ENCODE measurements at places on chromosomes 2 and 18.

DNA sequence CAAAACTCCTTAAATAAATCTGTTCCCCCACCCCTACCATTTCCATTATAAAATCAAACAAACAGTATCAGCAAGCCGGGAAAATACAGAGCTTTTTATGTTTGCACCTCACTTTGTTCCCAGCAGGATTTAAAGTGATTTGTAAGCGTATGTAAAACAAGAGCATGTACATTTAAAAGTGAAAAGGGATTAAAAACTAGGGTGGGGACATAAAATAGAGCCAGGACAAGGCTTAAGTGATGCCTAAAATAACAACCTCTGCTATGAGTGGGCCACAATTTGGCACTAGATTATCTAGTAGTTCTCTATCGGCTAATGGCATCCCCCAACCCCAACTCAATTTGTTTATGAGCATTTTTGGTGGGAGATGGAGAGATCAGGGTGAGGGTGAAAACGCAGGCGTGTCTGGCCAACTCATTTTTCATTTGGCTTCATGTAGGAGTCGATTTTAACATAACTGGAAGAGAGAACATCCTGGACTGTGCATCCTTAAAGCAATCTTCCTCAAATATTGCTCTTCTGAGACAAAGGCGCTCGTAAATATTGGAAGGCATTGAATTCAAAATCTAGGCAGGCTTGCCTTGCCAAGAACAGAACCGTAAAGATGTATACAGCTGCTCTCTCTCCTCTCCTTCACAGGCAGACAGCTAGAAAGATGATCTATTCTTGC lies 34.5 kb upstream of the TSPYL6 start:
- no peak for DNase-seq

DNA sequence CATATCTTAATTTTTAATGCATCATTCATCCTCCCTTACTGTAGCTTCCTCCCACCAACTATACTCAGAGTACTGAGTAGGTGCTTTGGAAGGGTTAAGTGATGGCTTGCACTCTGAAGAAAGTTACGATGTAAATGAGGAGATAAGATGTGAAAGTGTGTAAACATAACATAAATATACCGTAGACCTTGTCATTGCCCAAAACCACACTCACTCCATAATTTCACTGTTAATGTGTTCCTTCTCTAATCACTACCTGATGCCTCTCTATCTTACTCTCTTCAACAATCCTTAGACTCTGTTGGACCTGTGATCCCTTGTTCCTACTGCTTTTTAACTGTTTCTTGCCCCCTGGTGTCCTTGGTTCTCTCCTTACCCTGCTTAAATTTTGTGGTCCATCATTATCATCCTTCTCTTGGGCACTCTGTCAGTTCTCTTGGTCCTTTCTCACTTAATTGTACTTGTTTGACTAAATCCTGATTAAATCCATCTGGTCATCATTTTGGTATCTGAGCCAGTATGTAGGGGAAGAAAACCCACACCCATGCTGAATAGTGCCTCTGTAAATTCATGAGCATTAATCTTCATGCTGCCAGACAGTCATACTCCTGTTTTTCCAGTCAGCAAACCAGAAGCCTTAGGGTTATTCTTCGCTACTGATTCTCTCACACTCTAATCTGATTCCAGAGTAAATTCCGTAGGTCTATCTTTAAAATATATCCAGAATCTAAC lies 45.0 kb downstream of the PMS1 start:
- no peak for DNase-seq

DNA sequence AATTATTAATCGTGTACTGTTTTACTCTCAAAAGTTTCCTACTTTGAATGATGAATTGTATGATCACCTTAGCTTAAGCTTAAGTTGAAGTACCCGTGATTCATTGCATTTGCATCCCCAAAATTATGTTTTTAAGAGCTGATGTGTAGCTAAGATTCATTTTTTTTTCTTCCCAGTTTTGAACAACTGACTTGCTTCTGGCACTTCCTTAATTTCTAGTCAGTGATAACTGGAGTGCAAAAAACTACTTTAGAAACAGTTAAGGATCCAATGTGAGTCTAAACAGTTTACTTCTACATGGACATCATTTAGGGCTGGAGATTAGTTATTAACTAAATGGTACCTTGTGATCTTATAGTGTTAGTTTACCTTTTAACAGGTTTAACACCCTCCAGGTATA lies 124.0 kb upstream of the CAVIN2 start:
- DNase-seq = no peak

DNA sequence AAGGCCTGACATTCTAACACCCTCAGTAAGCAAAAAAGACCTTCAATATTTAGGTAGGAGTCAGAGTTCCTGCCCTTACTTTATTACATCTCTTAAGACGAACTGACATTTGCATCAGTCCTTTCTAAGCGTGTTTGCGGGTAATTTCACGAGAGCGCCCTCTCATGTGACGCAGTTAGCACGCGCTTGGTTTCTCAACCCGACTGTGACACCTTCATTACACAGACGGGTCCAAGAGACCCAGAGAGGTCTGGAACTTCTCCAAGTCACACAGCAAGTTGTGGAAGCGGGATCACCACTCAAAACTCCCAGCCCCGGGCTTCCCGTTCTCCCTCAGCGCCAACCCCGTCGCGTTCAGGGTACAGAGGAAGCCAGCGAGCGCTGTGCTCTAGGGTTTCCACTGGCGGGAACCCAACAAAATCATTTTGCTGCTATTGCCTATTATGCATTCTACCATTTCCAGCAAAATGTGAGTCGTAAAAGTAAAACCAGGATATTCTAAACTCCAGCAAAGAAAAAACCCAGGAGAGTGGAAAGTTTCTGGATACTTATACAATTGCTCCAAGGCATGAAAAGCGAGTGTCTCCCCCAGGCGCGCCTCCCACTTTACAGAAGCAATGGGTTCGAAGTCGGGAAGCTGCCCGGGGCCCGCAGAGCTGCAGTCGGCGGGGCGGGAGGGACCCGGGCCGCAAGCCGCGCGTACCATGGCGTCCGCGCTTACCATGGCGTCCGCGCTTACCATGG lies 601 bp downstream of the ENOSF1 start:
- peak; percentile 13 for DNase-seq

DNA sequence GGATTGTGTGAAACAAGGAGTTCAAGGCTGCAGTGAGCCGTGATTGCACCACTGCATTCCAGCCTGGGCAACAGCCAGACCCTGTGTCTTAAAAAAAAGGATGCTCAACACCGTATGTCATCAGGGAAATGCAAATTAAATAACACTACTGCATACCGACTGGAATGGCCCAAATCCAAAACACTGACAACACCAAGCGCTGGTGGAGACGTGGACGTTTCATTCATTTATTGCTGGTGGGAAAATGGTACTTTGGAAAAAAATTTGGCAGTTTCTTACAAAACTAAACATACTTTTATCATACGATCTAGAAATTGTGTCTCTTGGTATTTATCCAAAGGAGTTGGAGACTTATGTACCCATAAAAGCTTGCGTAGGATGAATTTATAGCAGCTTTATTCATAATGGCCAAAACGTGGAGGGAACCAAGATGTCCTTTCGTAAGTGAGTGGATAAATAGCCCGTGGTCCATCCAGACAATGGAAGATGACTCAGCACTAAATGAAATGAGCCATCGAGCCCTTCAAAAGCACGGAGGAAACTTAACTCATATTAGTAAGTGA lies 24.2 kb downstream of the NEU4 start:
- DNase-seq = no peak

DNA sequence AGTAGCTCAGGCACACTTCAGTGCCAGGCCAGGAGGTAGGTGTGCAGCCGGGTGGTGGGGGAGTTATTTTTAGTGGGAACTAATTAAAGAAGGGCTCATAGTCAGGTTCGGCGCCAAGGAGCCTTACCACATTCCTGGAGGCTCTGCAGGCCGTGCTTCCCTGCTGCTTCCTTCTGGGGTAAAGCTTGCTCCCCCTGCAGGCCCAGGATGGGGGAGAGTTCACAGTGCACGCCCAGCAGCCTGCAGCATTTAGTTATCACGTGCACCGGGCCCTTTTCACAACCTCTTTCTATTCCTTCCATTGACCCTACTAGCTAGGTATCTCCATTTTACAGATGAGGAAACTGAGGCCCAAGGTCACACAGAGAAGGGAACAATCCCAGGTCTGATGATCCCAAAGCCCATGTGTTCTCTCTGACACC lies 2.5 kb downstream of the KCNF1 start:
- DNase-seq = no peak

DNA sequence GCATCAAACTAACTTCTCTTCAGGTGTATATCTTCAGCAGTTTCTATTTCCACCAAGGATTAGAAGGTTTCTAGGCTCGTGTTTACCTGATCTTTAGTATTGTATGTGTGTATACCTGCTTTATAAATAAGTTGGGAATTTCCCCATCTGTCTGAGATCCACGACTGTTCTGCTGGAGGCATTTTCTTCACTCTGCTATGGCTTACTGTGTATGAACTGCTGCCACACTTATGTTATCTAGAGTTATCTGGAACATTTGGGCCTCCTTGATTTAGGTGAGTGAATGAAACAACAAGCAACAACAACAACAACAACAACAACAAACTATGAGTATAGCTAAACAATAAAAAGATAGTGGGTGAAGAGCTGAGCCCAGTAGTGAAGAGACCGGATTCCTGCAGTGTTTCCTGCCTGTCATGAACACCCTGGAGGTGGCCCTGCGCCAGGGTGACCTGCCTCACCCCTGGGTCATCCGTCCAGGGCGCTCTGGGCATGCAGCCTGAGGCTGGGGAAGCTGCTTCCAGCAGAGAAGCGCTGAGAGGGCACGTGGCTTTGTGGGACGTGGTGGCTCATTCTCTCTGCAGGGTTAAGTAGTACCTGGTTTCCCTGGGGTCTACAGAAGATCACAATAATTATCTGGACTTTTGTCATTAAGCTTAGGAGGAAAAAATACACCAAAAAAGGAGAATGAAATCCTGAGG lies 56.1 kb upstream of the GATA6 start:
- DNase-seq = no peak

- no peak for DNase-seq
Measured at GRCh38 chr2:76197842-76198448, 487.2 kb upstream of the GCFC2 start.

- DNase-seq = no peak
Measured at GRCh38 chr18:13246591-13246990, 28.0 kb downstream of the LDLRAD4 start.

DNA sequence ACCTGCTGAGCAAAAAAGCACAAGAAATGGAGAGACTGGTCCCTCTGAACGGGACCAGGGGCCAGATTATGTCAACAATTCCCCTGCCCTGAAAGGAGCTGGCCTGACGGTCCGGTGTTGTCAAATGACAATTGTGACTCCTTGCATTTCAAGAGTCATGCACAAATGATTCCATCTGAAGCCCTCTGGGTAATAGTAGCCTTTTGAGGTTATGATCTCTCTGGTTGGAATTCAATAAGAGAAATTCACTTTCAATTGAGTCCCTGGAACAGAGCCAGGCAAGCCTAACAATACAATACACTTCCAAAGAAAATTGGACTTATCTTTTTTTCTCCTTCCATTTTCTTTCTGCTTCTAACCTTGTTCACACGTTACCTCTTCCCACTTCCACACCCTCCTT lies 116.9 kb downstream of the C1D start:
- DNase-seq = no peak

DNA sequence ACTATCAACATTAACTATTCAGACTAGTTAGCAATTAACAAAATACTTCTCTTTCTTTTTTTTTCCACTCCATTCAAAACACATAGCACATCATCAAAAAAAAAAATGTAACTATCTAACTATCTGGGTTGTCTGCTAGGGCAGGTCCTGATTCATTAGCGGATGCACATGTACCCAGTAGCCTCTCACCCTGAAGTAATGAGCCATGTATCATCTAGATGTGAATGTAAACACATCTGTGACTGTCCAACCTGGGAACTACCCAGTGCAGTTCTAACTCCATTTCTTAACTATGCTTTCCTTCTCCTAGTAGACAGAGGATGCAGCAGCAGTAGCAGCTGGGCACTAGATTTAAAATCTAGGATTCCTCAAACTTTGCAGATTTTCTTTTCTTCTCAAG lies 183.1 kb upstream of the PIK3C3 start:
- no peak for DNase-seq

DNA sequence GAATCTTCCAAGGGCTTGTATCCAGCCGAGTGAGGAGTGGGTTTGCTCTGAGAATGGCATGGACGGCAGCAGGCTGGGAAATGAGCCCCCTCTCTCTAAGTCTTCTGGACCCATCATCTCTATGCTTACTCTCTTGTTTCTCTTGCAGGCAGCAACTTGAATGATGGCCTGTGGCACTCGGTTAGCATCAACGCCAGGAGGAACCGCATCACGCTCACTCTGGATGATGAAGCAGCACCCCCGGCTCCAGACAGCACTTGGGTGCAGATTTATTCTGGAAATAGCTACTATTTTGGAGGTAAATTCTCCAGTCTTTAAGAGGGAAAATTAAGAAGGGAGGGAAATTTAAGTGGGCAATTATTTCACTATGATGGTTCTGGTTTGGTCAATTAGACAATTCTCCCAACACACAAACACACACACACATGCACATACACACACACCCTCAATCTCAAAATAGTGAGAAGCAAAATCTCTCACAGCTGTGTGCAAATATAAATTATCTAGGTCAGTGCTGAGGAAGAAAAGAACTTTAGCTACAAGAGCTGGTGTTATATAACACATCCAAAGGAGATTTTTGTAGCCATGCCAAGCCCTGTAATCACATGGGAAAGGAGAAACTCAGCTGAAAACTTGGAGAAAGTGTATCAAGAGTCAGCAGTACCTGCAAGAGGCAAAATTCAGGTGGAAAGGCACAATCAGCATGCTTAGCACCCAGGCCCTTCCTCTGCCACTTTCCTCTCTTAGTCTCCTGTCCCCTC lies 499.2 kb downstream of the CNTNAP5 start:
- no peak for DNase-seq

DNA sequence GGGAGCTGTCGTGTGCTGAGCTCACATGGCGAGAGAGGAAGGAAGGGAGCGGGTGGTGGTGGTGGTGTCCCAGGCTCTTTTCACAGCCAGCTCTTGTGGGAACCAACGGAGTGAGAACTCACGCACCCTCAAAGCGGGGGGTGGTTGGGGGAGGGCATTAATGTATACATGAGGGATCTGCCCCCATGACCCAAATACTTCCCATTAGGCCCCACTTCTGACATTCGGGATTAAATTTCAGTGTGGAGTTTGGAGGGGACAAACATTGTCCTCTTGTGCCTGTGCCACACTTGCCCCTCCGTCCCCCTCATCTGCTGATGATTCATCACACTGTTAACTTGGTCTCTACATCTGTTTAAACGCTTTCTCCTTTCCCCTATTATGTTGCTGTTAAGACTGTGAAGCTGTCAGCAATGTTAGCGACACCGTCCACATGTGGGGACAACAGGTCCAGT lies 22.5 kb downstream of the INPP4A start:
- DNase-seq = no peak

- DNase-seq = no peak
Measured at GRCh38 chr2:109355192-109355843, 226.3 kb downstream of the SH3RF3 start.

DNA sequence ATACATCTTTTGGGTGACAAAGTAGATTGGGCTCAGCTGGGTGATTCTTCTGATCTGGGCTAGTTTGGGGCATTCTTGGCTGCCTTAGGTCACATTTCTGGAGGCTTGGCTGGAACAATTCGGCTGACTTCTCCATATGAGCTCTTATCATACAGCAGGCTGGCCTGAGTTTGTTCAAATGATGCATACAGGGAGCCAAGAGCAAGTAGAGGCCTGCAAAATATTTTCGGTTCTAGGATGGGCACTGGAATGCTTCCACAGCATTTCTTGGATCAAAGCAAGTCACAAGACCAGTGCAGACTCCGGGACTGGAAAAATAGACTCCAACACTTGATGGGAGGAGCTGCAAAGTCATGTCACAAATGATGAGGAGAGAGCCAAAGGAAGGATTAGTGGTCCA lies 98.4 kb downstream of the SCG2 start:
- DNase-seq = no peak
